ENCODE measurements at places on chromosomes 7 and 10.

GRCh38 chr10:60035984-60036383 lies 129.6 kb upstream of the CCDC6 start:
- DNase-seq = no peak

DNA sequence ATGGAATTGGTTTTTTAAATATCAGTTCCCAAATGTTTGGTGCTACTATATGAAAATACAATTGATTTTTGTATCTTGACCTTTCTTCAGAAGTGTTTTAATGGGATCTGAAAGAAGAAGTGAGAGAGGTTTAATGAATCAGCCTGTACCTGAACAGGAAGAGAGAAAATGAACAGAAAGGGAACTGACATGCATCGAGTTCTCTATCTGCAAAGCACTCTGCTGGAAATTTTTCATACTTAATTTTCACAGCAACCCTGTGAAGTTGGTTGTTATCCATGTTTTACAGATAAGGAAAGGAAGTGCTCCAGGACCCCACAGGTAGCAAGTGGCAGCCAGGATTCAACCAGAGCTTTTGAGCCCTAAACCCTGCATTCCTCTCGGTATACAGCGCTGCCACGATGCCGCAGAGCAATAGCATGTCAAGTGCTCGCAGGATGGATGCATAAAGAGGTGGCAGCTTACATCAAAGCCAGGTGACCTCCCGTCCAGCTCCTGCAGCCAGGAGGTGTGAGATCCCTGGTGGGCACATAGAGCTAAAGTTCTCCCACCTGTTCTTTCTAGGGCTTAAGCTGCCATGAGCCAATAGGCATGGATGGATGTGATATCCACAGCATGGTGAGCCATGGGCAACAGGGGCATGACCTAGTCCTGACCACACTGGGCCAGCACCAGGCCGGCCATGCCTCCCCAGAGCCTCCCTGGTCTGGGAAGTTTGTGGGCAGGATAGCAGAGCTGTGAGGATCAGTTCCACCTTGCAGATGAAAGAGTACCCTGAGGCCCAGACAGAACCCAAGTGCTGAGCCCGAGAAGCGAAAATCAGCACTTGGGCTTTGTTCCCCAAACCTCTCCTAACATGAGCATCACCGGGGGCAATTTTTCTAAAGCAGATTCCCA lies 57.2 kb downstream of the CALML3 start:
- no peak for DNase-seq

GRCh38 chr7:117110480-117111315 lies 157.4 kb downstream of the ST7 start:
- DNase-seq = no peak

GRCh38 chr10:65312876-65313275 lies 1613.0 kb upstream of the LRRTM3 start:
- no peak for DNase-seq

- peak; percentile 37 for DNase-seq
These were observed 23.1 kb downstream of the GBF1 start for GRCh38 chr10:102268375-102268888.

GRCh38 chr7:76364198-76364584 lies 5.4 kb upstream of the YWHAG start:
- no peak for DNase-seq

GRCh38 chr10:127447197-127447596 lies 101.9 kb upstream of the NPS start:
- DNase-seq = no peak

DNA sequence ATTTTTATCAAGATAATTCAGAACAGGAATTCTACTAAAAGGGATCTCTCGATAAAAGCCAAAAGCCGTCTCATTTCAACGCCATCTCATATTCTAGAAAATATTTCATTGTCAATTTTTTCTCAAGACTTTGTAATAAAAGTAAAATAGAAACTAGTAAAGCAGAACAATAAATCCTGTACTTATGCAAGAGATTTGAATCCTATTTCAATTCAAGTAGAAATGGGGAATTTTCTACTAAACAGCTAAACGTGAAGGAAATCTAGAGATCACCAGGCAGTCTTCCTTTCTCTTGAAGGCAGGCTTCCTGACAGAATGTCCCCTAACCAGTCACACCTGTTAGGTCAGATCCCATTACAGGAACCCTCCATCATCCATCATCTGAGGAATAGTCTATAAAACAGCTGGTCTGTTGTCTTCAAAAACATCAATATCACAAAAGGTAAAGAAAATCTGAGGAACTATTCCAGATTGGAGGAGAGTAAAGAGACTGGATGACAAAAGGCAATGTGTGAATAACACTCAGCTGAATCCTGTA lies 23.7 kb downstream of the USP6NL start:
- DNase-seq = no peak

DNA sequence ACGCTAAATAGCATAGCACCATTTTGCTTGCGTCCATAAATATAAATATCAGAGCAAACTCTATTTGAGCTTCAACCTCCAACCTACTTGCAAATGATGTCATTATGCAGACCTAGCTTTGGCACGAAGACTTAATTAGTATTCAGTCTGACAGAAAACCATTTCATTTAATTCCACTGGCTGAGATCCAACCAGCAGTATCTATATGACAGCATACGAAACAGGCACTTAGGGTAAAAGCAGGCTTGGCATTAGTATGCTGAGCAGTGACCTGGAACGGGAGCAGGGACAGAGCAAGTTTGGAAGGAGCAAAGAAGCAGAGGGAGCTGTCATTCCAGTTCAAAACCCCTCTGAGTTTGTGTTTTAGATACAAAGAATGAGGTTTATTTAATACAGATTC lies 312.5 kb upstream of the CHRM2 start:
- peak; percentile 57 for DNase-seq

DNA sequence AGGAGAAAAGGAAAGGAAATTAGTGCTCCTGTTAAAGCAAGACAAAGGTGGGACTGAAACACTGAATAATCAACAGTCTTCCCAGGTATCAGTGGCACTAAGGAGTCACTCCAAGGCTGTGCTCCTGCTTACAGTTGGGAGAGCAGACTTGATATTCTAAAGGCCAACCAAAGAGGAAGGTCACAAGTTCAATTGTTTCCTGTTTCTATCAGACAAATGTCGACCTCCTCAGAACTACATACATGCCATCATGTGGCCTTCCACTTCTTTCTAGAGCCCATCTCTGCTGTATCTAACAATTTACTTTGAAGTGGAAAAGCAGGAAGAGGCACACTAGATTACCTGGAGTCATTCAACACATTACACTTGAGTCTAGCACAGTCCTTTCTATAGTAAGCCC lies 3.4 kb downstream of the ZNF239 start:
- DNase-seq = no peak

DNA sequence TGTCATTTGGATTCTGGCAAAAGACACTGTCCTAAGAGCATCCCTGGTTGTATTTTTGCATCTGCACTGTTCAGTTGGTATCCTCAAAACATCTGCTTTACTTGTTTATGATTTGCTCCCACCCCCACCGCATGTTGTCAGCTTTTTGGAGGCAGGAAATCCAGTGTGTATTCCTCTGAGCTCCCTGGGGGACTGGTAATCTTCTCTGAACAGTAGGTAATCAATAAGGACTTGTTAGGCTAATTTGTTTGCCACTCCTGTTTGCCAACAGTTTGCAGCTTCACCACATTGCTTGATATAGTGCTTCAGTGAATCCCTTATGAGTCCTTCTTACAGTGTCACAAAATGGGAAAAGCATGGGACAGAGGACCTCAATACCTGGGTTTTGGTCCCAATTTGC lies 49.1 kb downstream of the FEZF1 start:
- DNase-seq = no peak

DNA sequence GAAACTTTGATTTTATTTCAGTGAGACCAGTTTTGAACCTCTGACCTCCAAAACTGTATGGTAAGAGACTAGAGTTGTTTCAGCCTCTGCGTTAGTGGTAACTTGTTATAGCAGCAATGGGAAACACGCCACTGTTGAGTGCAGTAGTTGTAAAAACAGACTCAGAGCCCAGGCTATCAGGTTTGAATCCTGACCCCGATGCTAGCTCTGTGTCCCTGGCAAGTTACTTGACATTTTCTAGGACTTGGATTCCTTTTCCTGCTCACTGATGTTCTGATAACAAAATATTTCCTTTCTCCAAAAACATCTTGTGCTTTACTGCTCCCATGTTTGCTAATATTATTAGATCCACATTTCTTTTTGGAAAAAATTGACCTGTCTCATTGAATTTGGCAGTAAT lies 131.0 kb downstream of the PLXDC2 start:
- DNase-seq = no peak

DNA sequence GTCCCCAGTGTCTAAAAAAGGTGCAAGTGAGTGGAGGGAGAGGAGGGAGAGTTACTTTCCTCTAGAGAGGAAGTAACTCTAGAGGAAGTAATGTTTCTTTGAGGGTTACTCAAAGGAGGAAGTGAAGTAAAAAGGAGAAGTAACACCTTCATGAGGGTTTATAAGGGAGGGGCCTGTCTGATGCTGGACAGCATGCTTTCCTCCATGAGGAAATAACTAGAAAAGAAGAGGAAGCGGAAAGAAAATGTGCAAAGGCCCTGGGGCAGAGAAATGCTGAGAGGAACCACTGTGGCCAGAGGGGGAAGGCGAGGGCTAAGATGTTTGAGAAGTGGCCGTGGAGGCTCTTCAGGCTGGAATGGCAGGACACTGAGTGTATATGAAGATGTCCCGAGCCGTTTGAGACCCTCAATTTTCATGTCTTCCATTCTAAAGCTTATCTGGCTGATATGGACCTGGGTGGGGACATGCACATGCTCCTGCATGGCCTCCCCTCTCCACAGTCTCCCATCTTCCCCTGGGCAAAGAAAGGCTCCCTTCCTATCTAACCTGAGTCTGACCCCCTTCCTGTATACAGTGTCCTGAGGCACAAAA lies 3.4 kb upstream of the SLC18A2 start:
- DNase-seq = no peak

- peak; percentile 95 for DNase-seq
These were observed 53.9 kb upstream of the CREB5 start for GRCh38 chr7:28358423-28358868.

GRCh38 chr10:8665322-8665721 lies 610.8 kb downstream of the GATA3 start:
- no peak for DNase-seq

DNA sequence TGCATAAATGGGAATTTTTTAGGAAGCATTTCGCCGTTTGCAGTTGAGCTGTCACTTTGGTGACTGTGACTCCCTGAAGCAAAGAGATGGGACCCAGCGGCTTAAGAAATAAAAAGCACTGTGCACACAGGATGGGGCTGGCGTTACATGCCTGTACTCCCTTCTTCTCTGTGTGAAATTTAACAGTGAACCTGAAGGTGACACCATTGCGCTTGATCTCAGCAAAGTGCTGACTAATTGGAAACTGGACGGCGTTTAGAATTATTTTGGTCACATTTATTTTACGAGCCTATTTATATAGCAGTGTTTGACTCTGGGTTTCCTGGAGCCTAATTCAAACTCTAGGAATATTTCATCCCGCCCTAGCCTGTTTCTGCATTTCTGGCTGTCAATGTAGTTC lies 146.2 kb downstream of the PAXIP1 start:
- no peak for DNase-seq

GRCh38 chr10:127184582-127184981 lies 11.8 kb downstream of the INSYN2A start:
- no peak for DNase-seq

DNA sequence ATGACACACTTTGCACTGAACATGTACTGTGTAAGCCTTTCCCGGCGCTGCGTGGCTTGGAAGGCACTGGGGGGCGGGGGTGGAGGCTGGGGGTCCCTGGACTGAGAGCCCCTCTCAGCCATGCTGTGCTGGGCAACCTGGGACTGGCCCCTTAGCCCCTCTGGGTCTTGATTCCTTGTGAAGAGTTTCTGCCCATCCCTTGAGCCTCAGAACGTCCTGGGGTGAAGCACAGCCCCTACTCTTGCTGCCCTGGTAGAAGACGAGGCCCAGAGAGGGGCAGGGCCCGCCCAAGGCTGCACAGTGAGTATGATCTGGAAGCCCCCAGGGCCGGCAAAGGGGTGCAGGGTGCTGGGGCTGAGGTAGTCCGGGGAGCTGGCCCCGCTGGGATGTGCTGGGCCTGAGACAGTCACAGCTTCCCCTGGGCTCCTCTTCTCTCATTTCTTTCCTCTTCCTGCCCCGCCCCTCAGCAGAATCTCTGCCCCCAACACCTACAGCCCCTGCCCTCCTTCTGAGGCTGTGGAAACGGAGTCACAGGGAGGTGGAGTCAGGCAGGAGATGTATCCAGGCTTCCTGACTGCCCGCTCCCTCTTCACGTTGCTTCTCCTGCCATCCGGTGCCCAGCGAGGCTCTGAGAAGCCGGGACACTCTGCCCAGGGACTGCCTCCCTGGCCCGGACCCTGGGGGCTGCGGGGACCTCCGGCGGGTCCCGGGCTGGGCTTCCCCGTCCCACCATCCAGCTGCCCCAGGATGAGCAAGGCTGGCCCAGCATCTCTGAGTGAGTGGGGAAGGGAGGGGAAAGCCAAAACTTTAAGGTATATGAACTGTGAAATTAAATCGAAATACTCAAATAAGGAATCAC lies 60.5 kb downstream of the UNCX start:
- DNase-seq = no peak

DNA sequence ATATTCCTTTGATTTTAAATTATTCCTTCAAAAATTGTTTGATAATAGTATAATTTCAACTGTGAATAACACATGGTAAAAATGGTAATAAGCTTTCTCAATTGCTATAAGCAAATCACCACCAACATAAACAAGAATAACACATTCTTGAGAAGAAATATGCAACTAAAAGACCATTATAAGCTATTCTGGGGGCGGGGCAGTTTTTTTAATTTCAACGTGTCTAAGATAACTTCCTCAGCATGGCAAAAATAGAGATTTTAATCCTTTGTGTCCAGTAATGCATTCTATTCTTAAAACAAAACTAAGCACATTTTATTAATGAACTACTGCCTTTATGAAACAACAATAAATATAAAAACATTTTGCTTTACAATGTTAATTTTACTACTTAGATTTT lies 1.5 kb downstream of the DNAJC12 start:
- no peak for DNase-seq

- DNase-seq = no peak
These were observed 129.4 kb downstream of the CCNY start for GRCh38 chr10:35465673-35466072.

DNA sequence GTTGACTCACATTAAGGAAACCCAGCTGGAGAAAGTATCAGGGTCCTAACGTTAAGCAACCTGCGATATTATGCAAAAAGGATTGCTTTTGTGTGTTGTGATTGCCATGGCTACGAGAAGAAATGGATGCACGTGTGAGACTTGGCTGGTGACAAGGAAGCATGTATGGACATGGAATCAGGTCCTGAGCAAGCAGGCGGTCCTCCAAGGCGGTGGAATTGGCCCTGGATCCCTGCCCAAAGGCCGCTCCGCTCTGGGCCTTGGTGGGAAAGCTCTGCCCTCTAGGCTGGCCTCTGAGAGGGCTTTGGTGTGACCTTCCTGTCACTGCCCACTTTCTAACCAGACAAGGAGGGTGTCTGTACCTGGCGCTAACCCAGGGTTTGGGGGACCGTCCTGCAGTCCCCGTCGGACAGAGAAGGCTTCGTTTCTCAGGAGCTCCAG lies 192.1 kb downstream of the EBF3 start:
- no peak for DNase-seq

GRCh38 chr10:118315629-118316028 lies 26.5 kb downstream of the FAM204A start:
- DNase-seq = no peak
